ENCODE measurements at places on chromosomes 2 and 18. TPM values are rescaled to one million over a fixed set of nuclear protein-coding genes. Genes with fewer than 3 reads are reported as not detected.

SPATA3 gene
- total RNA-seq, result not detected

CCNYL1 gene
- total RNA-seq, result 75.5 TPM

SLC8A1 gene
- total RNA-seq, result 0.80 TPM

GLI2 gene
- total RNA-seq, result 1.2 TPM

ANAPC1 gene
- 44.3 TPM for total RNA-seq

GPR35 gene
- 0.77 TPM for total RNA-seq

COBLL1 gene
- total RNA-seq, result 46.6 TPM

MEMO1 gene
- total RNA-seq, result 59.6 TPM

GRCh38 chr18:76495435-76496193 lies 572 bp upstream of the ZNF516 start:
- DNase-seq, result peak; percentile 58

GRCh38 chr2:239881031-239881471 lies 144.1 kb downstream of the NDUFA10 start:
- DNase-seq, result no peak

DNA sequence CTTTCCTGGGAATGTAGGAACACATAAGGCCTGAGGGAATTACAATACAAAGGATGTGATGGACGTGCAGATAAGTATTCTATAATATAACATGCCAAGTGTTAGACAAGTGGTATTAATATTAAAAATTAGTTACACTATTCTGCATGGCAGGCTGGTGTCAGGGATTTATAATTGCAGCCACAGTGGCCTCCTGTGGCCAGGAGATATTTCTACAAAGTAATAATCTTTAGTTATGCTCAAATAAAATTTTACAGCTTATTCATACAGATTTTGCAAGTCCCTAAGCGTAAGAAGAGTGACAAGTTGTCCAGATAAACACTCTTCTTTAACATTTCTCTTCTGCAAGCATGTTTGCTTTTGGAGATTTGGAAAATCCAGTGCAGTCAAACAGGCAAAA lies 90.4 kb upstream of the CBLN2 start:
- DNase-seq, result no peak

GRCh38 chr2:128488434-128488833 lies 169.8 kb upstream of the HS6ST1 start:
- DNase-seq, result no peak

- DNase-seq, result no peak
Observed at GRCh38 chr2:40341198-40341597, 110.7 kb downstream of the SLC8A1 start.

DNA sequence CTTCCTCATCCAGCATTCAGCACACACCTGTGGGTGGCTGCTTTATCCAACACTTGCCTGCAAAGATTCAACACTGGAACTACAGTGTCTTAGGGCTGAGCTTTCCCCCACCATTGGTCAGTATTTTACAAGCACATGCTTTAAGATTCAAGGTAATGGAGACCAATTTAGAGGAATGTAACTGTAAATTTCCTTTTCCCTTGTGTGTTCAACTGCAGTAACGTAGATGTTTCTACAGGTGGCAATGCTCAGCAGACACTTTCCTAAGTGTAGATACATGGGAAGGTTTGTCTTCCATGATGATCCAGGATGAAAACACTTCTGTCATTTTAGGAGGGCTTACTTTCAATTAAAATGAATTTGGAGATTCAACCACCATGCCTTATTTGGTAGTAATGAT lies 143.6 kb upstream of the PXDN start:
- no peak for DNase-seq

DNA sequence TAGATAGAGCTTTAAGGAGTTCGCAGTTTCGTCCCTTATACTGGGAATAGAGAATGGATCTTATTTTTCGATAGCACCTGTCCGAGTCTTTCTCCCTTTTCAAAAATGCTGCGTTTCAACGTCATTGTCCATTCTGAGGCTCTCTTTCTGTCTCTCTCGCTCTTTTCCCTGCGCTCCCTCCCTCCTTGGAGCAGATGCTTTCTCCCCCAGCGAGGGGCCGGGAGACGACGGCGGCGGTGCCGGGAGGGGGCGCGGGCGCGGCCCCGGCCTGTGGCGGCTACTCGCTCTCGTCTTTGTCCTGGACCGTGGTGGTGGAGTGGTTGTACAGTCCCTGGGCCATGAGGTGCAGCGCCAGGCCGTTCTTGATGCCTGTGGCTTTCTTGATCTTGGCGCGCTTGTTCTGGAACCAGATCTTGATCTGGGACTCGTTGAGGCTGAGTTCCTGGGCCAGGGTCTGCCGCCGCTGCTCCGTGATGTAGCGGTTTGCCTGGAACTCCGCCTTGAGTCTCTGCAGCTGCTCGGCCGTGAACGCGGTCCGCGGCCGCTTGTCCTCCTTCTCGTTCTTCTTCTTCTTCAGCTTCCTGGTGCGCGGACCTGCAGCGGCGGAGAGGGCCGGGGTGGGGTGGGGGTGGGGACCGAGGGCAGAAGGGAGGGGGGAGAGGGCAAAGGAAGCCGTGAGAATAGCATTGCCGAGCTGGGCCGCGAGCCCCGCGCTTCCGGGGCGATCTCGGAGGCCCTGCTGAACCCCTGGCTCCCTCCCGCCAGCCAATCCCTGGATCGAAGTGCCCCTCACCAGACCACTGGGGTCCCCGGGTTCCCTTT lies 4.6 kb downstream of the EN1 start:
- peak; percentile 22 for DNase-seq

DNA sequence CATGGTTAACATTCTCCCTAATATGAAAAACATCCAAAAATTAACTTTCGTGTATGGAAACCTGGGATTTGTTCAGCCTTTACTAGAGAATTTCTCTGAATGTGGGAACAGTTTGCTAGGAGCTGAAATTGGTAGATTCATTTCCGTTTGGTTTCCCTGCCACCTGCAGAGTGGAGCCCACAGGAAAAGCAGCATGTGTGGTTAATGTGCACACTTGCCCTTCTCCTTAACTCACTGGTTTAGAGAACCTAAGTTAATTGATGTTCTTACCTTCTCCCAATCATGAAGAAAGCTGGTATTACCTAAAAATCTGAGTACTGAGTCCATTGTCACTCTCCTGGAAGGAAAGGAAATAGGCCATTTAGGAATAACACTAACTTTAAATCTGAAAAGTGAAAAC lies 37.6 kb upstream of the ASXL3 start:
- DNase-seq, result no peak

GRCh38 chr2:10382354-10383061 lies 65.6 kb downstream of the ODC1 start:
- peak; percentile 55 for DNase-seq

DNA sequence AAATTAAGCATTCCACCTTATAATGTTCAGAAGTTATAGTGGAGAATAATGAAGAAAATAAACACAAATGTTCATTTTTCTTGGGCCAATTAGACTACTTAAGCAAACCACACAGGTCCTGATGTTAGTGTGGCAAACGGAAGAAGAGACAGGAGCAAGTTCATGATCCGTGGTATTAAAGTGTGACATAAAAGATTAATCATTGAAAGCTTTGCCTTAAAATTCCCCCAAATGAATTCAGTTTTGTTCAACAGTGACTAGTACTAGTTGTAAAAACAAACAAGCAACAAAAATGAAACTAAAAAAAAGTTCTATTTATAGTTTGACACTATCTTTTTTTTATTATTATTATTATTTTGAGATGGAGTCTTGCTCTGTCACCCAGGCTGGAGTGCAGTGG lies 73.7 kb downstream of the RFTN2 start:
- no peak for DNase-seq

DNA sequence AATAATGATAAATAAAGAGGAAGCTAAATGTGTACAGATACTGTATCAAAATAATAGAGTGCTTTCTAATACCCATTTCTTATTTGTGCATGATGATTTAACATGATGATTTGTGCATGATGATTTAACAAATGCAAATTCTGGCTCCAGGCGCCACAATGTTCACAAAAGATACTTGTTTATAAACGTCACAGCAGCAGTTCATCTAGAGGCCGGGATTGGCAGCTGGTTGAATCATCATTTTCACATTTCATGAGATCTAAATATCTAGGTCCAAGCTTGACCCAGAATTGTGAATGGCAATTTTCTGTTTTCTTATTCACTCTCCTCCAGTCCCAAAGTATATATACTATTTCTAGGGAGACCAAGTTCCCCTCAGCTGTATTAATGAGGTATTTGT lies 322.0 kb downstream of the SUCLG1 start:
- DNase-seq, result no peak

GRCh38 chr2:208319391-208319790 lies 53.3 kb downstream of the PIKFYVE start:
- no peak for DNase-seq

- DNase-seq, result no peak
Observed at GRCh38 chr2:221836095-221836494, 264.0 kb upstream of the EPHA4 start.

GRCh38 chr2:137975280-137976271 lies 11.3 kb downstream of the HNMT start:
- DNase-seq, result no peak

GRCh38 chr2:118470297-118470696 lies 377.2 kb downstream of the EN1 start:
- no peak for DNase-seq

DNA sequence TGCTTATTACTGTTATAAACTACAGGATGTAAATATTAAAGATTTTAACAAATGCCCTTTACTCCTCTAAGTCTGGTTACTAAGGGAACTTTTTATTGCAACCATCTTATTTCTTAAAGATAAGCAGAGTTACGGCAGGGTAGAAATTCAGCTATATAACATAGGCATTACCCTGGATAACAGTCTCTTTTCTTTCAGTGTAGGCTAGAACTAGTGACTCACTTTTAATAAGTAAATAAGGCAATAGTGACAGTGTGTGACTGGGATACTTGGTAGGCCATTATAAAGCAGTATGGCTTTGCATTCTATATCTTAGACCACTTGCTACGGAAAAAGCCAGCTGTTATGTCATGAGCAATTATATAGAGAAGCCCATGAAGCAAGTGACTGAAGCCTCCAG lies 1041.0 kb upstream of the NRXN1 start:
- no peak for DNase-seq

DNA sequence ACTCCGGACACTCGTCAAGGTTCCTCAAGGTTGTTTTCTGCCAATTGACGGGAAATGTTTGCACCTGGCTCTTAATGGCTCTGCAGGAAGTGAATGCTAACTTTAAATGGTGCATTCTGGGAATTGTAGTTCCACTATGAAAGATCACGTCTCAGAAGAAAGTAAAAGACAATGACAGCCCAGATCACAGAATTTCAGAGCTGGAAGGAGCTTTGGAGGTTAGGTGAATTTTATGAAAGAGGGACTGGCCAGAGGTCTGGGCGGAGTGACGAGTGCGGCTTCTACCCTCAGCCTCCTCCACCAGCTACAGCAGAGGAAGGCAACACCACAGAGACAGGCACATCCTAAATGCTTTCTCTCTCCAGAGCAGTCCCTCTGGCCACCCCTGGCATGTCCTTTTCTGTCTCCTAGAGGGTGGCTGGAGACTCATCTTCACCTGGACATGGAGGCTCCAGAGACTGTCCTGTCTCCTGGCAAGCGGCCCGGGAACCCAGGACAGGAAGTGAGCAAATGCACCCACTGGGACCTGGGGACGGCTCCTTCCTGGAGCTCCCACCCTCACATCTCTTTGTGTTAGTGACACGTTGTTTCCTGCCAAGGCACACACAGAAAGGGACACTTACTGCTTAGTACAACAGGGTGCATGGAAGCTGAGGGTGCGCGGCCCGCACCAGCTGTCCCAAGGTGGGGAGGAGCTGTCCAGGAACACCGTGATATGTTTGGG lies 19.4 kb downstream of the THAP4 start:
- no peak for DNase-seq

DNA sequence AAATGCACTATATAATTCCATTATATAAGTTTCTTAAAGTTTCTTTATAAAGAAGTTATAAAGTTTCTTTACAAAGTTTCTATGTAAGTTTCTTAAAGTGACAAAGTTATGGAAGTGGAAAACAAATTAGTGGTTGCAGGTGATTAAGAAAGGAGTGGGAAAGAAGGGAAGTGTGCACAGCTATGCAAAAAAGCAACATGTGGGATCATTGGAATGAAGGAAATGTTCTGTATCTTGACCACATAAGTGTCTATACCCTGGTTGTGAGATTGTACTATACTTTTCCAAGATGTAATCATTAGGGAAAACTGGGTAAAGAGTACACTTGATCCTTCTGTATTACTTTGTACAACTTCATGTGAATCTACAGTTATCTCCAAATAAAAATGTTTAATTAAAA lies 1541.1 kb downstream of the LRP1B start:
- DNase-seq, result no peak

- DNase-seq, result no peak
Observed at GRCh38 chr18:29012883-29013465, 836.0 kb upstream of the CDH2 start.

- no peak for DNase-seq
Observed at GRCh38 chr2:204274429-204274828, 270.8 kb upstream of the PARD3B start.

DNA sequence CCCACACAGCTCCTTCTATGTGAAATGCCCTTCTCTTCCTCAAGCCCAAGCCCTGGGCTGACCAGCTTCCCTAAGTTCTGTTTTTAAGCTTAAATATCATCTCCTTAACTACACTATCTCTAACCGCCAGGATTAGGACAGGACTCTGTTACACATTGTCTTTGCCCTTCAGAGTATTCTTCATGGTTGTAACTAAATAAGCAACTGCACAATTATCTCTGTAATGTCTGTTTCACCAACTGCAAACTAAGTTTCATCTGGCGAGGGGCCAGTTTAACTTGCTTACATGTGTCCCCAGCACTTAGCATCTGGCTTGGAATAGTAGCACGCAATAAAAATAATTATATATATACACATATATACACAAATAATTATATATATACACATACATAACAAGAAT lies 1.1 kb upstream of the ERMN start:
- DNase-seq, result no peak

GRCh38 chr2:191217580-191217979 lies 27.6 kb upstream of the MYO1B start:
- no peak for DNase-seq

GRCh38 chr2:173884025-173884802 lies 81.0 kb downstream of the SP3 start:
- peak; percentile 53 for DNase-seq

GRCh38 chr2:45342-46130 lies 769 bp downstream of the FAM110C start:
- no peak for DNase-seq

DNA sequence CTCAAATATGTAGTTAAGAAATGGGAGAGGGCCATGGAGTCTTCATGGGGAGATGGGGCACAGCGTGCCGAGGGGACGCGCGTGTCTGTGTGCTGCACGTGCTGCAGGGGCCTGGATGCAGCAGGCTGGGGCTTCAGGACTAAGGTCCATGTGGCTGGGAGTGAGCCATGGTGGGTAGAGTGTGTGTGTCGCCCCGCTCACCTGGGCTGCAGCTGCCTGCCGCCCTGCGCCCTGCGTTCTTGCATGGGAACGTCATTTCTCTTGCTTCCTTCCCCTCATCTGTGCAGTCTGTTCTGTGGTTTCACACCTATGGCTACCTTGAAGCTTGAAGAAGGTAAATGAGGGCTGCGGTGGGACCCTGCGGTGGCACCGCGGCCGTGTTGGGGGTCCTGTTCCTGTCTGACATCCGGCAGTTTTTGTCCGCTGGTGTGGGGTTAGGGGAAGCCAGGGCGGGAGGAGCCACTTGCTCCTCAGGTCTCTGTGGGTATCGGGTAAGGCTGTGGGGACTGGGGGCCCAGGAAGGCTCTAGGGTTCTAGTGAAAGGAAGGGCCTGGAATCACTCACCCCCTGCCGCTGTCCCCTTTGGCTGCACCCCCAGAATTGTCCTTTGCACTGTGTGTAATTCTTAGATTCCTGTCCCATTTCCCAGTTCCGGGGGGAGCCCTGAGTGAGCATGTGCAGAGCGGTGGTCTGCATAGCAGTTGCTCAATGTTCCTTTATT lies 54.1 kb upstream of the HS6ST1 start:
- no peak for DNase-seq

GRCh38 chr2:20366672-20367116 lies 16.1 kb upstream of the PUM2 start:
- DNase-seq, result no peak

All from endothelial cell (in vitro differentiated cells).